Upper lobe of left lung (tissue), 6 donors: ENCODE measurements at places on chromosomes 12 and 14. TPM values are rescaled to one million over a fixed set of nuclear protein-coding genes. Genes with fewer than 3 reads are reported as not detected.

The IQSEC3 gene
- 19.0 TPM for total RNA-seq

DNA sequence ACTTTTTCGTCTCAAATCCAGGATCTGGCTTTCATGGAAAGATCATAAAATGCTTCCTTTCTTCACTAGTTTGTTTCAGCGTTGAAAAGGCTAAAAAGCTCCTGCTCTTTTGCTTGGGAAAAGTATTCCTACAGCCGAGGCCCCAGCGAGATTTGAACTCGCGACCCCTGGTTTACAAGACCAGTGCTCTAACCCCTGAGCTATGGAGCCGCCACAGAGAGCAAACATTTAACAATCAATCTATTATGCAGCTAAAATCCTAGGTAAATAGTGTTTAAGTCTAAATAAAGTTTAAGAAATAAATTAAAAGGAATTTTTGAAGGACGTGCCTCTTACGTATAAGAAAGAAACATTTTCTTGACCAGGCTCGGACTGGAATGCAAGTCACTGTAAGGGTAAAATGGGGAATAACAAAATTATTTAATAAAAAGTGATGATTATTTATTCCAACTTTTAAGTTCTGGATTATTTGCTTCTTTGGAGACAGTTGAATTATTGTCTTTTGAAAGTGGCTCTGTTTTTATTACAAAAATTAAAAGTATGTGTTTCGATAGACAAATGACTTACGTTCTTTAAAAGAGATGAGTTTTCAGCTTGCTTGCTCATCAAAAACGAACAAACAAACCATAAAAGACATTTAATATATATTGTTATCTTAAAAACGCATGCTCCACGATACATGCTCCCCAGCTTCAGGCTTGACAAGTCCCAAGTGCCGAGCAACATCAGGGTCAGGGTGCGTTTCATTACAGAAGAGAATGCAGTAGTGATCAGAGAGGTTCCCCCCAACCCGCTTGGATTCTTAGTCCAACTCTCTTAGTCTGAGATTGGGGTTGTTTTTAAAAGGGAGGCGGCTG, 10.2 kb downstream of the OR6S1 start:
- peaks cover 13% of the 10 kb centered on the region for H3K27me3 ChIP-seq
- no peak for DNase-seq
- H3K36me3 ChIP-seq, result no peaks in the 10 kb centered on the region
- peak overlapping the region; percentile 37 for H3K4me3 ChIP-seq
- H3K4me1 ChIP-seq, result peaks cover 29% of the 10 kb centered on the region

DNA sequence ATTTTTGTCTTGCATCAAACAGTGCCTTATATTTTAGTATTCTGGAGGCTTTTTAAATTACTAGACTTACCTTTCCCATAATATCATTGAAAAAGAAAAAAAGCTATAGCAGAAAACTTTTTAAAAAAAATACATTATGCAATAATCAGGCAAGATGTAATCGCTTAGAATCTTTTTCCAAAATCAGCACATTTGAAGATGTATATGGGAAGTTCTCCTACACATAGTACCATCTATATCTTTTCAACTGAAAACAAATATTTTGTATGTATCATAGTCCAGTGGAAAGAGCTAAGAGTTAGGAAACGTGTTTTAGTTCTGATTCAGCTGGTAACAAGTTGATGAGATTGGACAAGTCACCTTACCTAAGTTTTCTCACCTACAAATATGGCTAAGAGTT, 70.6 kb downstream of the SLC41A2 start:
- no peaks in the 10 kb centered on the region for H3K36me3 ChIP-seq
- H3K4me1 ChIP-seq, result no peaks in the 10 kb centered on the region
- no peak overlapping the region for H3K27ac ChIP-seq
- no peak for DNase-seq

DNA sequence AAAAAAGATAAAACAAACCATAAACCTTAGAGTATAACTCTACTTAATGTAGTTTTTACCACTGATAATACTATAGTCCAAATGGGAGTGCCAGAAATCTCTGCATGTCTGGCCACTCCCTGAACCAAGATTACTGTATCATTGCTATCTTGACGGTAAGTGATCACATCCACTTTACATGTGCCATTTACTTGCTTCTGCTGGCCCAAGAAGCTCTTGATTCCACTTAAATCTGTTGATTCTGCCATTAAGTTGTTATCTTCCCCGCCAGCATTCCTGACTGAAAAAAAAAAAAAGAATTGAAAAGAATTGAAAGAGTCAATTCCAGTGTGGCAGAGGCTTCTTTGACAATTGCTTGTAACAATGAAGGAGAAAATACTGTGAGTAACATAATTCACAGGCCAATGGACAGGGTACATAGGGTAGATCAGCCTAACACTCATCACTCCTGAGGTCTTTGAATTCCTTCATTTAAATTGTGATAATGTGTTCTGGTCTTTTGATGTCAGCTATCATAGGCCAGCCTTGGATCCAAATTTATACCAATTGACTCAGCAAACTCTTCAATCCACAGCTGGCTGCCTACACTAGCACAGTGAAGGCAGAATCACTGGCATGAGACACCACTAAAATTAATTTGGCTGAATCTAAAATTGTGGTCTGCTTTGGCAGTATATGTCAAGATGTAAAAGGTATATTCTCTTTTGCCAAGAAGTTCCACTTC, 665.2 kb upstream of the FLRT2 start:
- no peaks in the 10 kb centered on the region for H3K27me3 ChIP-seq
- H3K4me1 ChIP-seq, result no peaks in the 10 kb centered on the region
- H3K36me3 ChIP-seq, result no peaks in the 10 kb centered on the region

DNA sequence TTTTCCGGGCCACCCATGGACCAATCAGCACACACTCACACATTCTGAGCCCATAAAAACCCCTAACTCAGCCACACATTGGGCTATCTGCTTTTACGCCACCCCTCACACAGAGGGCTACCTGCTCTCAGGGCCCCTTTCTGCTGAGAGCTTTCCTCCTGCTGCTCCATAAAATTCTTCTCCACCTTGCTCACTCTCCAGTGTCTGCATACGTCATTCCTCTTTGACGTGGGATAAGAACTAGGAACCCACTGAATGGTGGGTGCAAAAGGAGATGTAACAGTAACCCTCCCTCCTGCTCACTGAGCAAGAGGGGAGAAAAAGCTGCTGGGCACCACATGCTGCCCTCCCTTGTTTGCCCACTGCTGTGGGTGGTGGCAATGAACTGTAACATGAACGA, 596.7 kb upstream of the TMEM132C start:
- H3K27ac ChIP-seq, result no peak overlapping the region
- no peak overlapping the region for H3K4me3 ChIP-seq
- H3K27me3 ChIP-seq, result no peaks in the 10 kb centered on the region
- H3K4me1 ChIP-seq, result no peaks in the 10 kb centered on the region

GRCh38 chr12:120642826-120643225, 2.4 kb downstream of the CABP1 start:
- H3K4me1 ChIP-seq, result peaks cover 19% of the 10 kb centered on the region
- no peaks in the 10 kb centered on the region for H3K36me3 ChIP-seq
- H3K4me3 ChIP-seq, result no peak overlapping the region
- DNase-seq, result no peak
- peaks cover 6% of the 10 kb centered on the region for H3K27me3 ChIP-seq

GRCh38 chr12:103924761-103925641, 5.2 kb upstream of the HSP90B1 start:
- no peaks in the 10 kb centered on the region for H3K27me3 ChIP-seq
- no peak overlapping the region for H3K27ac ChIP-seq

The TAS2R19 gene
- 12.8 TPM for total RNA-seq

DNA sequence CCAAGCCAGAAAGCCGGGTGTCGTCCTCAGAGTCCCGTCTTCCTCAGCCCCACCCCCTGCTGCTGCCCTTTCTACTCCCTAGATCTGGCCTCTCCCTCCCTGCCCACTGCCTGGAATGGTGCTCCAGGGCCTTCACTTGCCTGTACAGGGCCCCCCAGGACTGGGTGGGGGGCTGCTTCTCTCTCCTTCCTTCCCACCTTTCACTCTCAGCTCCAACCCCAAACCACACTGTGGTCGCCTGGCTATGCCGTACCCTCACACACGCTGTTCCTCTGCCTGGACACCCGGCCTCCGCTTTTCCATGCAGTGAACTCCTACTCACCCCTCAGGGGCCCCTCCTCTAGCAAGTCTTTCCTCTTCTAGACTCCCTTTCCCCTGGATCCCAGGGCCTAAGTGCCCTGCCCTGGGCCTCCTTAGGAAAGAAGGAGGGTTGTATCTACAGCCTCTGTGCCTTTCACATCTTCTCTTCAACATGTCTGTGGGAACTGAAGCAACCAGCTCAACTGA, 25.5 kb upstream of the DIO3 start:
- no peaks in the 10 kb centered on the region for H3K36me3 ChIP-seq
- H3K4me1 ChIP-seq, result peaks cover 9% of the 10 kb centered on the region
- DNase-seq, result no peak
- no peak overlapping the region for H3K27ac ChIP-seq
- H3K4me3 ChIP-seq, result no peak overlapping the region
- no peaks in the 10 kb centered on the region for H3K27me3 ChIP-seq

DNA sequence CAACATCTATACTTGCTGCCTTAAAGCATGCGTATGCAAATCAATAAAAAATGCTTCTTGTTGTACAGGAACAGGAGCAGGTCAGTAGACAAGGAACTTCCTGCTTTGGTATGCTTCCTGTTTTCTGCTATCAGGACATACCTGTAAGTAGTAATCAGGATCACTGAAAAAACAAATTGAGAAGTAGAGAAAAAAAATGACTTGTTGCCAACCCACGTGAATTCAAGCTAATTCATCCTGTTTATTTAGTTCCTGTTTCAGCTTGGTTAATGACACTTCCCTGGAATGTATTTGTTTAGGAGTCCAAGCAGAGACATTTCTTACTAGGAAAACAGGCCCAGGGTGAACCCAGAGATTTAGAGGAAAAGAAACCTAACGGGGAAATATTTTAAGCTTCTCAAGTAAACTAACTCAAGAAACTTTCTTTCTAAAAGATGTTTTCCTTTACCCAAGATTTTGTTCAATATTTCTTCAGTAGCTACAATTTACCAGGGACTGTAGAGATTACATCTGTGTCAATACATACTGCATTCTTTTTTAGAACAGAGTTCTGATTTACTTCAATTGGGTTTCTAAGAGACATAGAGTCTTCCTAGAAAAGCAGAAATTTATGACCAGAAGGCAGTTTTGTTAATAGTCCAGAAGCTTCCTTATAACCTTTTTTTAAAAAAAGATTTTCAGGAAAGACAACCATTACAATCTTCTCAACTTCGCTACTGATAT, 124.2 kb downstream of the PAWR start:
- peaks cover 20% of the 10 kb centered on the region for H3K4me1 ChIP-seq
- H3K27me3 ChIP-seq, result no peaks in the 10 kb centered on the region
- no peak for DNase-seq

The SLC10A1 gene
- total RNA-seq, result not detected

The RERG gene
- total RNA-seq, result 10.7 TPM

The AKAP5 gene
- total RNA-seq, result 1.8 TPM

- H3K27me3 ChIP-seq, result no peaks in the 10 kb centered on the region
- no peaks in the 10 kb centered on the region for H3K36me3 ChIP-seq
- no peak overlapping the region for H3K4me3 ChIP-seq
- H3K4me1 ChIP-seq, result no peaks in the 10 kb centered on the region
- no peak overlapping the region for H3K27ac ChIP-seq
- no peak for DNase-seq
These were observed 54.3 kb upstream of the STRN3 start for GRCh38 chr14:31080484-31080883.

The AKAP6 gene
- total RNA-seq, result 27.7 TPM
